NCI-H187 (cell line): ENCODE measurements at places on chromosomes 1 and 21.

- DNase-seq: no peak
Observed at GRCh38 chr1:70891051-70891843, 156.4 kb downstream of the PTGER3 start.

- DNase-seq: no peak
Observed at GRCh38 chr1:206449565-206449964, 20.7 kb upstream of the IKBKE start.

- DNase-seq: no peak
Observed at GRCh38 chr1:169053196-169053595, 53.3 kb upstream of the ATP1B1 start.

DNA sequence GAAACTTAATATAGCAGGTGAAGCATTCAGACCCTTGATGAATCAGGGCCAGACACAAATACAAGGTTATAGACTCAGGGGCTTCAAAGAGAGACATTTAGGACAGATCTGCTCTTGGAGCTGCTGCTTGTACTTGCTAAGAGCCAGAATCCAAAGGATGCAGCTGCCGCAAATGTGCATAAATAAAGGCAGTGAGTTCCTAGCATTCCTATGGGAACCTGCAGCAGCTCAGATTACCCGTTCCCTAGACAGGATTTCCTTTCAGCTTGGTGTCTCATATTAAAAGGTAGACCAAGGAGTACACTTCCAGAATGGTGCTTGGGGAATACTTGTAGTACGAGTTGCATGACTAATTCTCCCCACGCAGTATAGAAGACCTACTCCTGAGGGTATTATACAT lies 9.7 kb upstream of the LRRC53 start:
- no peak for DNase-seq

- DNase-seq: no peak
Observed at GRCh38 chr1:201640624-201641023, 101.7 kb downstream of the NAV1 start.

GRCh38 chr1:68107771-68108170 lies 57.3 kb upstream of the DIRAS3 start:
- no peak for DNase-seq

DNA sequence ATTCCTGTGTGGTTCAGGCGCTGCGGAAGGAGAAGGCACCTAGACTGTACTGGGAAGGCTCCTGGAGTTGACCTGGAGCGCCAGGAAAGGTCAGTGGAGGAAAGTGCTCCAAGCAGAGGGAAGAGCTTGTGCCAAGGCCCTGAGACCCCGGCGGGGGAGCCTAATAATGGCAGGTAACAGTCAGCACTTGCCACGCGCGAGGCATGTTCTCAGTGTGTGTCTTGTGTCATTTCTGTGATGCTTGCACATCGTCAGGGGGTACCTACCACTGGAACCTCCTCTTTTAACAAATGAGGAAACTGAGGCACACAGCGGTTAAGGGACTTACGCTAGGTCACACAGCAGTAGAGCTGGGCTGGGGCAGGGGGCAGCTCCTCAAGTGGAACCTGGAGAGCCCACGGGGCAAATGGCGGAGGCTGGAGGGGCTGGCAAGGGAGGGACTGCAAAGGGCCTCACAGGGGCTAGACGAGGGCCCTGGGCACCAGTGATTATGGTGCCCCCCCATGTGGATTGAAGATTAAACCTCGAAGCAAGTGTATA lies 976 bp upstream of the BMP8B start:
- DNase-seq: no peak

DNA sequence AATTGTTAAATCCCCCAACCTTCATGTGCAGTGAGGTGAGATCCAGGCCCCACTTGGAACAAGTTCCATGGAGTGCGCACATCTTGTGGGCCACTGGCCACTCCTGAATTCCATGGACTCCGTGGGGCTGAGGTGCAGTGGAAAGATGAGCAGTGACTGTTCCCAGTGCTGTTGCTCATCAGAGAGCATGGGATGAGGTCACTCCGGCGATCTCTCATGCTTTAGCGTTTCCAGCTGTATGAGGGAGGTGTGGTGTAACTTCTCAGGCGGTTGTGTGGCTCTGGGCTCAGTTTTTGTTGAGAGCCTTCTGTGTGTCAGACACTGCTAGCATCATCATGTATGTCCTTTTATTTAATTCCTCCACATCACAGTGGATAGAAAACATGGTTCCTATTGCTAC lies 96.2 kb downstream of the GALNT2 start:
- DNase-seq: no peak

- DNase-seq: no peak
Observed at GRCh38 chr1:21217812-21218596, 41.3 kb upstream of the EIF4G3 start.
